Upper lobe of right lung (tissue), 1 donor: ENCODE measurements at places on chromosomes 1 and 21. TPM values are rescaled to one million over a fixed set of nuclear protein-coding genes. Genes with fewer than 3 reads are reported as not detected.

ISG20L2 gene
- 28.3 TPM for total RNA-seq

AADACL4 gene
- not detected for total RNA-seq

HES3 gene
- total RNA-seq: not detected

E2F2 gene
- total RNA-seq: 0.32 TPM

LCE2C gene
- total RNA-seq: not detected

SLC45A1 gene
- total RNA-seq: 1.9 TPM

CELA2B gene
- not detected for total RNA-seq

SPRR5 gene
- not detected for total RNA-seq

ATP13A2 gene
- total RNA-seq: 42.1 TPM

CTSS gene
- 533 TPM for total RNA-seq

ANXA9 gene
- 1.2 TPM for total RNA-seq

BRINP2 gene
- total RNA-seq: not detected

OR2T2 gene
- total RNA-seq: not detected

OLFML2B gene
- 17.5 TPM for total RNA-seq

SHISA4 gene
- 8.6 TPM for total RNA-seq

SPRR2G gene
- not detected for total RNA-seq

RHD gene
- total RNA-seq: not detected

GPR25 gene
- total RNA-seq: 0.32 TPM

CAMK1G gene
- total RNA-seq: 1.4 TPM

IQCC gene
- total RNA-seq: 1.2 TPM

C1QA gene
- total RNA-seq: 521 TPM

MTOR gene
- total RNA-seq: 32.3 TPM

SLC22A15 gene
- 25.7 TPM for total RNA-seq

SLC19A2 gene
- 12.8 TPM for total RNA-seq

ADAMTS4 gene
- total RNA-seq: 7.8 TPM

OPTC gene
- total RNA-seq: not detected

LYPD8 gene
- not detected for total RNA-seq

NBPF3 gene
- 6.7 TPM for total RNA-seq

RBP7 gene
- total RNA-seq: 8.7 TPM

ATAD3B gene
- total RNA-seq: 24.3 TPM

CFAP141 gene
- not detected for total RNA-seq

ITLN1 gene
- 295 TPM for total RNA-seq

CFHR2 gene
- not detected for total RNA-seq

KRTAP19-3 gene
- not detected for total RNA-seq

TFF3 gene
- total RNA-seq: 19.6 TPM

RGS5 gene
- total RNA-seq: 93.1 TPM

CA14 gene
- total RNA-seq: 0.55 TPM

EFCAB14 gene
- total RNA-seq: 118 TPM

SGIP1 gene
- 19.8 TPM for total RNA-seq

DLGAP3 gene
- total RNA-seq: 0.35 TPM

NCMAP gene
- total RNA-seq: 10.7 TPM

NBPF20 gene
- total RNA-seq: 2.7 TPM
